ENCODE measurements at places on chromosomes 5 and 9.

DNA sequence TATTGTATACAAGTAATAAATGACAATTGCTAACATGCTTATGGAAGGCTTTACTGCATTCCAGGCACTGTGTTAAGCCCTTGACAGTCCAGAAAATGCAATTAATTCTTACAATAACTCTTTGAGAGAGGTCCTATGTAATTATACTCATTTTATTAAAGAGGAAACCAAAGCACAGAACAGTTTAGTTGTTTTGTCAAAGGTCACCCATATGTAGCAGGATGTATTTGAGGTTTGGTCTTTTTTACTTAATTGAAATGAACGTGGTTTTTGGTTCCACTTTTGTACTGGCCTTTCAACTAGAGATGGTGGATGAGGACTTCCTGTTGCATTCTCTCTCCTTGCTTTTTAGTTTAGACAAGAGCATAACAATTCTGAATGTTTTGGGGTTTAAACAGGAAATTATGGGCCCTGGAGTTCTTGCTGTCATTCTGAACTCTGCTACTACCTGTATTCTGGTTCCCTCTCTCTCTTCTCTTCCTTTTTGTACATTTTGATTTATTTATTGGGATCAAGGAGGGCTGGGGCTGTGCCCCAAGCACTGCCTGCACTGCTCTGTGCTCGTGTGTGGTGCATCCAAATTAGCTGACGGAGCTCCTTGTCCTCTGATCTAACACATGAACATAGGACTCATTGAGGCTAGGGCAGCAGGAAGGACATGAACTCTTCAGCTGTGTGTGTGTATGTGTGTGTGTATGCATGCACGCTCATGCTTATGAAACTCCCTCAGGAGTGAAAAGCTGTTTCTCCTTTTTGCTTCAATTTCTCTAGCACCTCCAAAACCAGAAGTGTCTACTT, 47.4 kb downstream of the SLC28A3 start:
- DNase-seq = no peak

- no peak for DNase-seq
Measured at GRCh38 chr5:145130996-145131395, 704.1 kb downstream of the PRELID2 start.

GRCh38 chr5:93580063-93580926, 724 bp downstream of the NR2F1-AS1 start:
- DNase-seq = no peak

GRCh38 chr9:21110708-21111576, 30.7 kb downstream of the IFNW1 start:
- no peak for DNase-seq

GRCh38 chr5:113115061-113115460, 138.5 kb downstream of the DCP2 start:
- DNase-seq = no peak

Data from activated CD4-positive, alpha-beta T cell treated with anti-CD3 and anti-CD28 coated beads for 24 hours (primary cell).